ENCODE measurements at places on chromosomes 2 and 18.

GRCh38 chr18:31233621-31234275 lies 71.1 kb upstream of the DSC1 start:
- no peak for ATAC-seq

DNA sequence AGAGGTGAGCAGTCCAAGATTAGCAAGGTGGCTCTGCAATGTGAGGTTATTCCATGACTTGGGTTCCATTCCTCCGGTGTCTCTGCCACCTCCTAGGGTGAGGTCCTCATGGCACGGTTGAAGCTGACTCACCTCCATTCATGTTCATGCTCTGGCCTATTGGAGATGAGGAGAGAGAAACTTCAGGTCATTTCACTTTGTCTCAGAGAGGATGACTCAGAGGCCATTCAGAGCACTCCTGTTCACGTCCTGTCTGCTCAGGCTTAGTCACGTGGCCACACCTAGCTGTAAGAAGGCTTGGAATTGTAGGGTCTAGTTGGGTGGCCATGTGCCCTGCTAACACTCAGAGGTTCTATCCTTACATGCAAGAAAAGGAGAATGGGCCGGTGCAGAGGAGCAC lies 67.5 kb upstream of the MBOAT2 start:
- ATAC-seq: peak; percentile 97

DNA sequence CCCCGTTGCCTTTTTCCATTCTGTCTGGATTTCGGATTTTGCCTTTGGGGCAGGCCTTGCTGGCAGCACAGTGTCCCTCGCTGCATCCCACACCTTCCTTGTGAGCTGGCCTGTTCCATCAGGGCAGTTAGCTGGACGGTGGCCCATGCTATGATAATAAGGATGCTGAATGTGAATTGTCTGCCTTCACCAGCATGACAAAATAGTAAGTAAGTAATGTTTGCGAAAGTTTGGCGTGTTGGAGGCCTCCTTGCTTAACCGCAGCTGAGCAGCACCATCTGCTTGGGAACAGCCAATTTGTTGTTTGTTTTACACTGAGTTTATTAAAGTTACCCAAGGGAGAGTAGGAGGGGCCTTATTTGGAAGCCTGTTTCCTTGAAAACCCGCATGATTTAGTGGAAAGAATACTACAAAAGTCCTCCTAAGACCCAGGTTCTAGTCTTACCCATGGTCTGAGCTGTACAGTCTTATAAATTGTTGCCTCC lies 469.7 kb upstream of the FANCL start:
- ATAC-seq: no peak

- no peak for ATAC-seq
Observed at GRCh38 chr18:9897129-9897528, 11.4 kb downstream of the TXNDC2 start.

- ATAC-seq: no peak
Observed at GRCh38 chr18:45488645-45489044, 126.6 kb upstream of the SLC14A2 start.

DNA sequence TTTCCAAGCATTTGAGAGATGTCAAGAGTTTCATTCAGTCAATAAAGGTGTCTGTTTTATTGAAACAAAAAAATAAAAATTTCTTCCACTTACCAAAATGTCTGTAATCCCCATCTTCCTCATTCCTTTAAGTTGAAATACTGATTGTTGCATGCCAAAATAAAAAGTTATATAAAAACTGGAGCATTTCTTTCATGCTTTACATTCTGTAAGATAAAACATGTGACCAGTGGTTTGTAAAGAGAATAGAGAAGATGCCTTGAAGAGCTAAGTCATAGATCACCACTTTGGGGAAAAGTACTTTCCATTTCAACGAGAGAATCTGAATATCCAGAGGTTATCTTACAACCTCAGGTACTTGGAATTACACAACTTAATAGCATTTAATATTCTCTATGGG lies 35.9 kb upstream of the MYO1B start:
- no peak for ATAC-seq
